ENCODE measurements at places on chromosomes 13 and 19.
A peak's percentile ranks its signal among the peaks of the same experiment; 100 is the strongest.

DNA sequence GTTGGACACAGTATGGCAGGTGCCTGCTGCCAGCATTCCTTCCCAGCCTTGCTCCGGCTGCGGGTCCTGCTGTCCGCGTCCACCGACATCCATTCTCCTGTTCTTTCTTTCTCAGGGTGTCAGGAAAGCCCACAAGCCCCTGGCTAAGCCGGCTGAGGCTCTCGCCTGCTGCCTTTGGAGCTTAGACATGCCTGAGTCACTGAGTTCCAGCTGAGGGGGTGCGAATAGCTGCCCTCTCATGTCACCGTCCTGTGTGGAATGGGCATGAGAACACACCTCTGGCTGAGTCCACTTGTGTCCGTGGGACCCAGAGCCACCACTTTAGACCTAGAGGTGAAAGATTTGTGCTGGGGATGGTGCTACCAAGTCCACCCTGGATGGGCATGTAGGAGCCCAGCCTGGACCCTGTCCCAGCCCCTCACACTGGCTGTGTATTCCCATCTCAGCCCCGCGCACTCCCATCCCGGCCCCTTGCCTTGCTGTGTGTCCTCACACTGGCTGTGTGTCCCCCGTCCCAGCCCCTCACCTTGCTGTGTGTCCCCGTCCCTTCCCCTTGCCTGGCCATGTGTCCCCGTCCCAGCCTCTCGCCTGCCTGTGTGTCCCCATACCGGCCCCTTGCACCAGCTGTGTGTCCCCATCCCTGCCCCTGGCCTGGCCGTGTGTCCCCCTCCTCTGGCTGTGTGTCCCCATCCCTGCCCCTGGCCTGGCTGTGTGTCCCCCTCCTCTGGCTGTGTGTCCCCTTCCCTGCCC is 24.6 kb upstream of the IRS2 start:
- DNase-seq = no peak

- DNase-seq = no peak
Observed at GRCh38 chr19:30092721-30093569, 150.9 kb downstream of the URI1 start.

DNA sequence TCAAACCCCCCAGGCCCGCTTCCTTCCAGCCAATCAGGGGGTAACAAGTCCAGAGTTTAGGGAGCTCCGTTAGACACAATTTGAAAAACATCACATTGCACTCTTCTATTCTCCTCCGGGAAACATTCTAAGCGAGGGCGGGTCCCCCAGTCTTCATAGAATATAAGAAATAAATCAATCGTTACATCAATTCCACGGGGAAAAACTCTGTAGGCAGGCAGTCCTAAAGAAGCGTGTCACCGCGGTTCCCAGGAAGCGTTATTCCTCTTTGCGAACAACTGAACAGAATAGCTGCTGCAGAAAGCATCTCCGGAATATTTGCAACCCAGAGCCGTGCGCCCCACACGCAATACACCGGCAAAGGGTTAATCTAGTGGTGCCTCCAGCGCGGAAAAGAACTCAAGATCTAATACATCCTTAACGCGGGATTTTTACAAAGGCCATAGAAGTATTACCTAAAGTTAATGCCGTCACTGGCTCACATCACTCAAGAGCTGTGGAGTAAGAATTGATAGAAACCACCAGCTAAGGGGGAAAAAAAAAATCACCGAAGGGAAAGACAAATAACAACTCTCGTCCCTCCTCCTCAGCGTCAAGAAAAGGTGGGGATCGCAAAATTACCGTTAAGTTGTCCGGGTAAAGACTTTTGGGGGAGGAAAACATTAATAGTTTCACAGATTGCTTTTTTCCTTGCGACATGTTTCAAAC is 65.1 kb downstream of the KCNRG start:
- DNase-seq = peak; percentile 48

DNA sequence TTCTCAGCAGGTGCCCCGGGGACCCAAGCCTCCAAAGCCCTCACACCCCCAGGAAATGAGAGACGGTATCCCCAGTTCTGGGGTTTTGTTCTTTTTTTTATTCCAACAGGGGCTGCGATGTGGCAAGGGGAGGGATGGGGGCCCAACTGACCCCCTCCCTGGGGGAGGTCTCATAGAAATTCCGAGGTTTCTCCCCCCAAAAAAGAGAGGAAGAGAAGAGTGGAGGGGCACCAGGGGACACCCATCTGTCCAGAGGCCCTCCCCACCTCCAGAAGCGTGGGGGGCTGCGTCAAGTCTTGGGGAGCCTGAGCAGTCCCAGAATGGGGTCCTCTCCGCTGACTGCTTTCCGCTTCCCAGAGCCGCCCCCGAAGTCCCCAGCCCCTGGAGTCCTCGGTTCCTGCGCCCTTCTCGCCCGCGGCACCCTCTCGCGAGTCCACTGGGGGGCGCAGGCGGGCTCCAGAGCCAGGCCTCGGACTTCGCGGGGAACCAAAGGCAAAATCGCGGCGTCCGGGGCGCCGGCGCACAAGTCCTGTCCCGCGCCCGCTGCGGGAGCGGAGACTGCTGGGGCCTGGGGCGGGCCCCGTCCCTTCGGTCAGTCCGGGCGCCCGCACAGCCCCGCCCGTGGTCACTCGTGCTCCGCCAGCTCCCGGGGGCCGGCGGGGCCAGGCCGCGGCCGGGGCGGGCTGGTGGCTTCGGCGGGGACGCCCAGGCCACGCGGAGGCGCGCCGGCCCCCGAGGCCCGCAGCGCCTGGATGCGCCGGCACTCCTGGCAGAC is 4.4 kb upstream of the ATP1A3 start:
- no peak for DNase-seq

DNA sequence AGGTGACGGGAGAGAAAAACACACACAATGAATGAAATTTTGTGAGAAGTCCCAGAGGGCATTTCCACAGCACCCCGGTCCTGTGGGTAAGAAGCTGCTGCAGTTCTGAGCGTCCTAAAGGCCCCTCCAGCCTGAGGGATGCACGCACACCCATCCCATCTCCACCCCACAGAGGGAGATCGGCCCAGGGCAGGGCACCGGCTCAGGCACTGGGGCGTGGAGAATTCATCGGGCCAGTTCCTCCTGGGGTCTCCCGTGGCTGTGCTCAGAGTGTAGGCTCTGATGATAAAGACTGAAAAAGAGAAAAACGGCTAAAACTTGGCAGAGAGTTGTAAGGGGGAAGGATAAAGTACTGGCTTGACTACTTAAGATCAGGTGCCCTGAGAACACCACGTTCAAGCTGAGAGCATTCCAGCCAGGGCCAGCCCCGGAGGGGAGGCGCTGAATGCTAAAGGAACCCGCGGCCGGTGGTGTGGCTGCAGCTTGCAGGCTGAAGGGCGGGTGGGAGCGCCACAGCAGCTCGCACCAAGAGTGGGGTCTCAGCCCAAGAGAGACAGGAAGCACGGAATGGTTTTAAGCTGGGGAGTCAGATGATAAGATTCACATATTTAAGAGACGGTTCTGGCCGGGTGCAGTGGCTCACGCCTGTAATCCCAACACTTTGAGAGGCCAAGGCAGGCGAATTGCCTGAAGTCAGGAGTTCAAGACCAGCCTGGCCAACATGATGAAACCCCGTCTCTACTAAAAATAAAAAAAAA is 121.9 kb upstream of the SPACA7 start:
- DNase-seq = no peak

GRCh38 chr19:49058562-49058961 is 1.0 kb upstream of the CGB7 start:
- no peak for DNase-seq

- no peak for DNase-seq
Observed at GRCh38 chr19:38193445-38193844, 30.6 kb downstream of the DPF1 start.

GRCh38 chr19:7900931-7901330 is 2.7 kb upstream of the MAP2K7 start:
- no peak for DNase-seq

GRCh38 chr13:111625526-111626315 is 305.3 kb downstream of the TEX29 start:
- DNase-seq = no peak

GRCh38 chr13:110345266-110345665 is 38.2 kb downstream of the COL4A2 start:
- no peak for DNase-seq

DNA sequence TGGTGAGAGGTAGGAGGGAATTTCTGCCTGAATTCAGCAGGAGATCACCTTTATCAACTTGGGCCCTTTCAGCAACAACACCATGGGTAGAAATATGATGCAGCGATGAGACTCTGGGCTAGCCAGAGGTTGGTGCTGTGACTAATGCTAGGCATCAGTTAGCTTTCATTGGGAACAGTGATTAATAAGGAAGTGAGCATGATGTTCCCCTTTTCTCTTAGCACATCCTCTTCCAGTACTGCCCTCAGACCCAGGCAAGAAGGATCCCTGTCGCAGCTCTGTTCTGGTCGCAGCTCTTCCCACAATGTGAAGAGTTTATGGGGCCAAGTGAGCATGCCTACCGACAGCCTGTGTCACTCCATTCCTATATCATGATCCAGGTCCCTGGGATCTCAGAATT is 100.5 kb downstream of the FLT1 start:
- peak; percentile 14 for DNase-seq

DNA sequence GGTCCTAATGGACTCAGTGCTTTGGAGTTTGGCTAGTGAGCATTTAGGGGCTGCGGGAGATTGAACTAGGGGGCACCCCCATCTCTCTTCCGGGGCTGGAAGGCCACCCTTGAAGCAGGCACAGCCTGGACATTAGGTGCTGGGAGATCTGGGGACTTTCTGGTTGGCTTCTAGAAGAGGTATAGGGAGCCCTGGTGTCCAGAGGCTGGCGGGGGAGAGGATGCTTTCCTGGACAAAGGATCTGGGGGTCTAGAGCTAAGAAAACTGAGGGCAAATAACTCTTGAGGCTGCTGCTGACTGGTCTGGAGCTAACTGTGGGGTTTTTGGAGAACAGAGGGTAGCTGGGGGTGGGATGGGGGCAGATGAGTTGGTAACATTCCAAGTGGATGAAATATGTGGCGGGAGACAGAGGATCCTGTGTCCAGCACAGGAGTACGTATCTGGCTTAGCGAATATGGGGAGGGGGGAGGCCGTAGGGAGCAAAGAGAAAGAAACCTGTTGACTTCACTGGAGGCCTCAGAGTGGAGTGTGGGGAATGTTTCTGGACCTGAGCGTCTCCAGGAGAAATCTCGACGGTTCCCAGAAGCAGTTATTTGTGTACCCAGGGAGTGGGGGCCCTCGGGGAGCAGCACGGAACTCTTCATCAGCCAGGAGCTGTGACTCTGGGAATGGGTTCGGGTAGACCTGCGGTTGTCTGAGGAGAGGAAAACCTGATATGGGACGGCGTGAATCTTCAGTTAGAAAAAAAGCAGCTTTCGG is 1.4 kb downstream of the HNRNPUL1 start:
- DNase-seq = peak; percentile 1

DNA sequence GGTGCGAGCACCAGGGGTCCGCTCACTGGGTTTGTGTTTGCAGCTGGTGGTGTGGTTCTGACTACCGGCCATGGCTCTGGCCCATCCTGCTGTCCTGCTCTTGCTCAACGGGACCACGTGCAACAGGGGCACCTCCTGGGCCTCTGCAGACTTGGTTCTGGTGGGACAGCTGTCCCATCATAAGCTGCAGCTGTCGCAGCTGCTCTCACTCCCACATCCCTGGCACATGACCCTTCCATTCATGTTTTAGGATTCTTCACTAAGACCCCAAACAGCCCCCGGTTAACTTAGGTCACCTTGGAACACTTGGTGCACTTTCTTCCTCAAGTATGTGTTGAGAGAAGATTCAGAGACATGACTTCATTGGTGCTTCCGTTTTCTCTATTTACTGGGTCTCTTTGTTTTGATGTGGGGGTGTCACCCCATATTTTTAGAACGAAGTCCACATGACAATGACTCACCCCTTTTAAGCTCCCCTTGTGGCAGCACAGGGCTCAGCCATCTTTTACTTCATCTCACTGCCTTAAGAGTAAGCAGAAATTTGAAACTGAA is 68.4 kb upstream of the ARHGEF7 start:
- DNase-seq = peak; percentile 11

DNA sequence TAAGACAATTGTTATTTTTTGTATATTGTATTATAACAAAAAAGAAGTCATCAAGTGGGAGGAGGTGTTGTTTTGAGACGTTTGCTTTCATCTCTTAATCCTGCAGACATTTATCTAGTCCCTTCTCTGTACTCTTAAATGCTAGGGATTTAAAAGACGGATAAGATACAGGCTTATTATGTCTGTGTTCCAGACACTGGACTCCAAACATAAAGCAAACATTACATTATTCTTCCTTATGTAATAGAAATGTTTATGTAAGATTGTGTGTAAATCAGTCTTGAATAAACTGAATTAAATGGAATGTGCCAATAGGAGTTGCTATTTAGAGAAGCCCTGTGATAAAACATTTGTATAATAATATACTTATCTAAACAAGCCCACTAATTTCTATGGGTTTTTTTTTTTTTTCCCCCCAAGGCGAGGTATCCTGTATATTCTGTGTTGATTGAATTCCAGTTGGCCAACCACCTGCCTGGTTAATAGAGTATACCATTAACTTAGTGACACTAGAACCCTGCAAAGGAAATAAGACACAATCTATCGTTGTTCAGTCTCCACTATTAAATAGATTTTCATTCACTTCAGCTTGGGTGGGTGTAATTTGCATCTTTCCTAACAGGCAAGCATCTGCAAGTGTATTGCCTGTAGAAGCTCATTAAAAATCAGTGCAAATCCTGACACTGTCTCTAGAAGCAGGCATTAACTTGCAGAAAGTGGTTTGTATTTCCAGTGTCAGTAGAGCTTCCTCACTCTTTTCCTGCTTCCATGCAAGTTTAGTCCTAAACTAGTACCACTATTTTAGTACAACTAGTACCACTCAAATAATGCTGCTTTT is 69.0 kb downstream of the LRCH1 start:
- DNase-seq = no peak

GRCh38 chr19:49567861-49568441 is 12.4 kb downstream of the NOSIP start:
- peak; percentile 95 for DNase-seq

GRCh38 chr19:1313695-1314613 is 28.3 kb downstream of the EFNA2 start:
- DNase-seq = no peak

DNA sequence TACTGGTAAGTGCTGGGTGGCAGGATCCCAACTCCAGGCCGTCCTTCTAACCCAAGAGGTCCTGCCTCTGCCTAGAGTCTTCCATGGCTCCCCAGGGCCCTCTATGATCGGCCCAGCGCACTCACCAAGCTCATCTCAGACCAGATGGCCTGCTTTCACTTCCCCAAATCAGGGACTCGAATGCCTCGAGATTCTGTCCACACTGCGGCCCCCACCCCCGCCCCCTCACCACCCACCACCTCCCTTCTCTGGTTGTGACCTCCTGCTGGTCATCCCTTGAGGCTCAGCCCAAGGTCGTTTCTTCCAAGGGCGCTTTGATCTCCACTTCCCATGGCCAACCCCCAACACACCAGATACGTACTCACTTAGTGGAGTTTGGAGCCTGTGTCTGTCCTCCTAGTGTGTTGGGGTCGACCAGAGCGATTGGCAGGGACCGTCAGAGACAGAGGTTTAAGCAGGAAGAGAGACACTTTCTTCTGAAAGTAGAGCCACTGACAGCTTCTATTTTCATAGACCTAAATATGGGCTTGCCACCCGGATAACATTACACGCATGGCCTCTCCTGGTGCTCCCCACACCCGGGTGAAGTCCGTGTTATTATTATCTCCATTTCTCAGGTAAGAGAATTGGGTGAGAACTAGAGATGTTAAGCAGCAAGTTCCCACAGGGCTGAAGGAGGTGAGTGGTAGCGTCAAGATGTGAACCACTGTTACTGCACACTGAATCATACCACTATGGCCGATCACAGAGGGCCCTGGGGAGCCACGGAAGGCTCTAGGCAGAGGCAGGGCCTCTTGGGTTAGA is at the start of gene FCER2:
Gene FCER2, minus strand, starts transcription at position 478 of the 804 bp plus-strand sequence. CDS start 2,371 bp downstream, outside the sequence.
- DNase-seq = no peak
